Renal cortex interstitium (tissue), 15 donors: ENCODE measurements at places on chromosomes 12 and 14.

- DNase-seq: peak; percentile 76
Observed at GRCh38 chr14:103854822-103855733, 7.7 kb upstream of the PPP1R13B start.

- DNase-seq: no peak
Observed at GRCh38 chr14:21840765-21841164, 167.1 kb upstream of the OR4E1 start.

GRCh38 chr12:13000925-13001774 is 1.1 kb upstream of the HEBP1 start:
- DNase-seq: no peak

DNA sequence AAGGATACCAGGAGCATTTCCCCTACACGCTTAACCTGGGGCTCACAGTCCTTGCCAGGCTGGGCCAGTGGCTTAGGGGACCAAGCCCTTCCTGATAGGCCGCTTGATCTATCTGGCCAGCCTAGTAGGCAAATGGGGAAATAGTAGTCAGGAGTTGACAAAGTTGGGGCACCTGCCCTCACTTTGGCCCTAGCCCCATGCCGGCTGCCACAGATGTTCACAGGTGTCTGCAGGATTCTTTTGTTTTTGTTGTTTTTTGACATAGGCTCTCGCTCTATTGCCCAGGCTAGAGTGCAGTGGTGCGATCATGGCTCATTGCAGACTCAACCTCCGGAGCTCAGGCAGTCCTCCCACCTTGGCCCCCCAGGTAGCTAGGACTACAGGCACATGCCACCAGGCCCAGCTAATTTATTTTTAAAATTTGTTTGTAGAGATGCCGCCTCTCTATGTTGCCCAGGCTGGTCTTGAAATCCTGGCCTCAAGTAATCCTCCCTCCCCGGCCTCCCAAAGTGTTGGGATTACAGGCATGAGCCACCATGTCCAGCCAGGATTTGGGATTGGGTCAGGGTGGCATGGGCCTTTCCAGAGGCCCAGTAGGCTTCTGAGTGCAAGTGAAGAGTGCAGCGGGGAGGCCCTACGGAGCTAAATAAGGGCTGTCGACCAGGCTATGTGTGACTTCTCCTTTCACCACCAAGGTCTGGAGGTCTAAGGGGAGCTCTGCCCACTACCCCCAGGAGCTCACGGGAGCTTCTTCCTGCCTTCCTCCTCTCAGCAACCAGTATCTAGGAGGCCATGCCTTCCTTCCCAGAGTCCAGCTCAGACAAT is 15.5 kb upstream of the HDAC7 start:
- DNase-seq: no peak

GRCh38 chr12:30095511-30095910 is 311.8 kb upstream of the TMTC1 start:
- no peak for DNase-seq

DNA sequence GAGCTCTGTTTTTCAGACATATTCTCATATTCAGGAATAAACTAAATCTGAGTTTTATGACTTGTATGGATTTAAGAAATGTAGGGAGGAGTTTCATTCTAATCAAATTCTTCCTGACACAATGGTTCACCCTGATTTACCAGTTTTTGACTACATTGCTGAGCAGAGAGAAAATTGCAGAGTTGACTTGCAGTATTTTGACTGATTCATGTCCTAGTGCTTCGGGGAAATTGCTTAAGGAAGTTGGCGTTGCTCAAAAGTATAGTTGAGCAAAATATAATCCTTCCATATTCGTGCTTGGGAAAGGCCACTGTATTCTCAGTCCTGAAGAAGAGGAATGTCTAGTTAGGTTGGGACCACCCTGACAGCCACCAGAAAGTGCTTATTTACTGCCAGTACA is 1.3 kb upstream of the TWF1 start:
- no peak for DNase-seq

- no peak for DNase-seq
Observed at GRCh38 chr14:73740618-73741326, 26.6 kb upstream of the PNMA1 start.

DNA sequence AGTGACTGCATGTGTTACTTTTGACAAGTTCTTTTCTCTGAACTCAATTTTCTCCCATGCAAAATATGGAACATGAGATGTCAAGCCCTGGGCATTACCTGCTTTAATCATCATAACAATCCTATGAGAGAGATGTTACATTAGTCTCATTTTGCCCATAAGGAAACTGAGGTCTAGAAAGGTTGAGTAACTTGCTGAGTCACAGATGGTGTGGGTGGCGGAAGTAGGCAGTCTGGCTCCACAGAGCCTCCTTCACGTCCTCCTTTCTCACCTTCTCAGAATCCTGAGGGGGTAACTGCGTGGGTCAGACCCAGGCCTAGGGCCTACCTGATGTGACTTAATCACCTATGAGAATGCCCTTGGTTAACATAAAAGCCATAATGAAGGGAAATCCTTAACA is 50.7 kb downstream of the TMTC1 start:
- no peak for DNase-seq

- DNase-seq: no peak
Observed at GRCh38 chr12:92107094-92107493, 38.6 kb downstream of the BTG1 start.

GRCh38 chr14:91827746-91828145 is 39.6 kb downstream of the TC2N start:
- DNase-seq: no peak

DNA sequence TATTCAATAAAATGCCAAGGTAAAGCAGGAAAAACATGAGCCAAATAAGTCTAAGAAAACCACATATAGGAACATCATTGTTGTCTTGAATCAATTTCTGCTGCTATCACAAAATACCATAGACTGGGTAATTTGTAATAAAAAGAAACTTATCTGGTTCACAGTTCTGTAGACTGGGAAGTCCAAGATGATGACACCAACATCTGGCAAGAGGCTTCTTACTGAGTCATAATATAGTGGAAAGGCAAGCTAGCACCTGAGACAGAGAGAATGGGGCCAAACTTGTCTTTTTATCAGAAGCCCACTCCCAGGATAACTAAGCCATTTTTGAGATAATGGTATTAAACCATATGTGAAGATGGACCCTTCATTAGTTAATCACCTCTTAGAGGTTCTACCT is 975.9 kb downstream of the FLRT2 start:
- DNase-seq: no peak

DNA sequence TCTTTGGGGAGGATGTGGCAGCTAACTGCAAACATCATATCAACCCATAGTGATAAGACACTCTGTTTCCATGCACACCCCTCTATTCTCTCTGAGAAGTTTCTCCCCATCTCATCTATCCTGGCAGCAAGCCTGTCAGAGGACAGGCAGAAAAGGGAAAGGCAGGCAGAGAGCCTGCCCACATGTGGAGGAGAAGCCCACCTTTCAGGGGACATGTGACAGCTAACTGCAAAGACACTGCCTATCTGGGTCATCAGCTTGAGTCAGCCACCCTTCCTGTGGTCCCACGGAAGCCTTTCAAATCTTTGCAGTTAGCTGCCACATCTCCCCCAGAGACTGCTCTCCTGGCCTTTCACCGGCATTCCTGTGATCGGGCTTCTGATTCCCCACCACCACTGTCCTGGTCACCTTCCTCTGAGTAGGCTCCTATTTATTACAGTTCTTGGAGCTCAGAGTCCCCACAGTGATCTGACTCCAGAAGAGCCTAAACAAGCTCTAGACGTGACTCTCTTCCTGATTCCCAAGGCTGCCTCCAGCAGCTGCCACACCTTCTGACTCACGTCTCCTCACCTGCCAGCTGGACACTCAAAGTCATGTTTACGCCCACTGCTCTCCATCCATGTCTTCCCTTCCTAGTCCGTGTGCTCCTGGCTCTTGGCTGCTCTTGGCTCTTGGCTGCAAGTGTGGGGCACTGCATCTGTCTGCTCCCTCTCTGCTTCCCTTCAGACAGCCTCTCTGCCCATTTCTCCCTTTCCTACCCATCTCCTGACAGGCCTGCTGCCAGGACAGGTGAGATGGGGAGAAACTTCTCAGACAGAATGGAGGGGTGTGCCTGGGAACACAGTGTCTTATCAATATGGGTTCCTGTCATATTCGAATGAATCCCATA is 7.5 kb upstream of the KRT1 start:
- DNase-seq: no peak

DNA sequence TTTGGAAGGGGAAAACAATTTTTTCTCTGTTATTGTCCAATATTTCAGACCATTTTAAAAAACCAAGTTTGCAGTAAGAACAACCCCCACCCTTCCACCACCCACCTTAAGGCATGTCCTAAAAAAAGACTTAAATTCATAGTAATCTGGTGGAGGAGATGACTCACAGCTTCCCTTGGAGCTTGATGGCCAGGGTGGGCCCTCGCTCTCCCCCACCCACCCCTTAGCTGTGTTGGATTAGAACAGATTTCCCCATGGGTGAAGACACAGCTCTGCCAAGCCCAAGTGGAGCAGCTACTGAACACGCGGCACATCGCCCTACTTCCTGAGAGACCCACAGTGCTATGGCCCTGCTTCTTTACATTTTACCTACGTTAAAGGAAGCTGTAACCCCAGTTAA is 140.3 kb downstream of the GCH1 start:
- no peak for DNase-seq

DNA sequence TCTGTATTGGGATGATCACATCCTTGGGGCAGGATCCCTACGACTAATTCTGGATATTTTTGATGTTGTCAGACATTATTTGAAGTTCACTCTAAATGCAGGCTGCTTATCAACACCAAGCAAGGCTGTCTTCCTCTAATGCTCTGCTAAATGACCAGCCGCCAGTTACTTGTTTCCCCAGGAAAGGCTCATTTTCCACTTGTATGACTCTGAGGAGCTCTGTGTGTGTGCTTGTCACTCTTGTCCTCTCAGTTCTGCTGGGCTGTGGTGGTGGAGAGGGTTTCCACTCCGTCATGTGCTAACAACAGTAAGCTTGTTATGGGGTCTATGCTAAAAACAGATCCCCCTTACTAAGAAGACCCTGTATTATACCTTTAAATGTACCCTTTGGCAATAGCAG is 42.1 kb downstream of the ATL1 start:
- DNase-seq: no peak

GRCh38 chr12:84924981-84925380 is 12.4 kb upstream of the SLC6A15 start:
- DNase-seq: no peak

DNA sequence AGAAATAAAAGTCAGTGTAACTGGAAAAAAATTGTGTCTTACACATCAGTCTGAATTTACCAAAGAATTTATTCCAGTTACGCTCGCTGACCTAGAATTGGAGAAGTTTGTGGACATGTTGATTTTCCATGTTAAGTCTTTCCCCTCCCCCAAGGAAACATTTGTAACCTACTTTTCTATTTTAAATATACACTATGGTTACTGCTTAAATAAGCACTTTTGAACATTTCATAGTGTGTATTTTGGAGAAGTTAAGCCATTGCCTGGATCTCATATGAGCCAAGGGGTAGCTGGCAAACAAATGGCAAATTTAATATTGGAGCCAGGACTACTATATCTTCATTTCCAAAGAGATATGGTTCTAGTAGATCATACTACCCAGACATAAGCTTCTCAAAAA is 42.9 kb upstream of the NT5DC3 start:
- no peak for DNase-seq
